ENCODE measurements at places on chromosomes 4 and X.

DNA sequence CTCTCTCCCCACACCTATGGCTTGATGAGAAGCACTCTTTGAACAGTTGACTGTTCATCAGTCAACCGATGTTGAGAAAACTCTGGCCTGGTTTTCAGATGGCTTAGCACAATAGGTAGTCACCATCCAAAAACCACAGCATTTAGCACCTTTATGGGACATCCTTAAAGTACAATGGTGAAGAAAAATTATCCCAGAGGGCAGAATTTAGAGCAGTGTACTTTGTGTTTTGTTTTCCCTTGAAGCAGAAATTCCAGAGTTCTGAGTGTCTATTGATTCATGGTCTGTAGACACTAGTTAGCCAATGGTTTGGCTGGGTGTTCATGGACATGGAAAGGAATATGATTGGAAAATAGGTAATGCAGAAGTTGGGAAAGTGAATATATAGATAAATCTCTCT lies 487.0 kb downstream of the PDHA2 start:
- DNase-seq: no peak

- no peak for DNase-seq
Measured at GRCh38 chr4:138188406-138189084, 53.6 kb downstream of the SLC7A11 start.

DNA sequence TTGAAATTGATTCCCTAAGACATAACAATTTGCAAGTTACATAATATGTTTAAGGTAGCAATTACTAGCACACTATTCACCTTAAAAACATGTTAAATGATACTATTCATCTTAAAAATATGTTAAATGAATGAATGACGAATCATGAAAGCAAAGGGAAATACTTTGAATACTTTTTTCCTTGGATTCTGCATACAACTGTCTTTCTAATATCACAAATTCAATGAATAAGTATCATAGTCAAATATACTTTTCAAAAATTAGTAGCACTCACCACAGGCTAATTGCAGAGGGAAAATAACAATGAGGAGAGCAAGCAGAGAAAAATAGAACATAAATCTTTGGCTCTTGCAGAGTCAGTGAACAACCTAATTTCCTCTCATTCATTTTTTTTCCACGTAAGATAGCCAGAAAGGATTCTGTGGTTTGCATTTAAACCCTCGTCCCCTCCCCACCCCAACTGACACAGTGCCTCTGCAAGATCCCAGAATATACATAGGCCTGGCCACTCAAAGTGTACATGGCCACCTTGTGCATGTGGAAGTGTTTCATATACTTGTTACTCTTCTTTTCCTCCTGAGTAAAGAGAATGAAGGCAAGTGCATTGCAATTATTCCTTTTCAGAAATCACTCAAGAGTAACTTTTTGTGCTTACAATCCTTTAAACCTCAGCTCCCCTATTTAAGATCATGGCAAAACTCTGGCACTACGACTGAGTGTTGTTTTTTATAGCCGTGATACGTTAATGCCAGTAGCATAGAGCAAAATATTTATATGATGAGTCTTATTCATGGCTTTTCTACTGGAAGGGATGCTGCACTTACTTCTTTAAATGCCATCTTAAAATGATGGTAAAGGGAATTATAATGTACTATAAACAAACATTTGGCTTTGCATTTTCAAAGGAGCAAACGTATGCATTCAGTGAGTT lies 236.4 kb downstream of the PDGFC start:
- DNase-seq: no peak

GRCh38 chr4:156052116-156052515 lies 98.5 kb upstream of the CTSO start:
- no peak for DNase-seq

DNA sequence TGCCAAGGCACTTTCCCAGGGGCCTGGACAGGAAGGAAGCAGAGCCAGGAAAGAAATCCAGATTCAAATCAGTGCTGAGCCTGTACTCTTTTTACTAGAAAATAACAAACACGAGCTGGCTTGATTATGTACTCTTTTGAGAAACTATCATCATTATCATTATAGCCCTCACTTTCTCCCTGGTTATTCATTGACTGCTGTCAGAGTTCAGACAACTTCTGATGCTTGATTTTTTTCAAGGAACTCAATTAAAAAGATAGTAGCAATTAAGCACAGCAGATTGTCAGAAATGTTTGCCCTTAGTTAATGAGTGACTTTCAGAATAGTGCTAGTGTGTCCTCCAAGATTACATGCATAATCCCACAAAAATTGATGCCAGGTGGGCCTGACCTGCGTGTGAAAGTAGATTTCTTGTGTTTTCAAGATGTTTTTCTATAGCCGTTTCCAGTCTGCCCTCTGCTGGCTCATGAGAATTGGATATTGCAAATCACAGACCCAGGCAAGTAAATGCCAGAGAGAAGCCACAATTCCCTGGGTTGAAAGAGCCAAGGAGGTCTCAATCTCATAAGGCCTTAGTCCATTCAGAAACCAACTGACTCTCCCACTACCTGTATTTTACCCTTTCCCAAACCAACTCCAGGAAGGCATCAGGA lies 14.3 kb upstream of the PNPLA4 start:
- DNase-seq: no peak

GRCh38 chr4:26455571-26455970 lies 34.7 kb downstream of the CCKAR start:
- DNase-seq: no peak

All from activated CD8-positive, alpha-beta memory T cell treated with anti-CD3 and anti-CD28 coated beads for 4 hours (primary cell).